ENCODE measurements at places on chromosomes 6 and 20.

GRCh38 chr6:158367816-158368215 lies 55.6 kb downstream of the TULP4 start:
- no peak for DNase-seq

DNA sequence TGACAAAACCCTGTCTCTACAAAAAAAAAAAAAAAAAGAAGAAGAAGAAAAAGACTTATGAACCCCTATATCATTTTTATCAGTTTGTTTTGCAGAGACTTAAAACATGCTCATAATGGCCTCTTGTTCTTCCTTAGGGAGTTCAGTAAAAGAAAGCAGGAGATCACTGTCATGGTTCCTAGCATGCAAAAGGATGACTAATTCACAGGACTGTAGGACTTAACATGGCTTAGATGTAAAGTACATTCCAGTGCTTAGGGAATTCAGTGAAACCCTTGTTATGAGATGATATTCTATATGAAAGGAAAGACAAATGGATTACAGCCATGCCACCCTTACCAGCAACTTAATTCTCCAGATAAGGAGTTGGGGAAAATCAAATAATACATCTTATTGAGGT lies 29.5 kb downstream of the EEF1A1 start:
- no peak for DNase-seq

GRCh38 chr6:101490857-101491256 lies 97.3 kb downstream of the GRIK2 start:
- no peak for DNase-seq

- no peak for DNase-seq
Measured at GRCh38 chr6:79512014-79512413, 25.2 kb downstream of the LCA5 start.

DNA sequence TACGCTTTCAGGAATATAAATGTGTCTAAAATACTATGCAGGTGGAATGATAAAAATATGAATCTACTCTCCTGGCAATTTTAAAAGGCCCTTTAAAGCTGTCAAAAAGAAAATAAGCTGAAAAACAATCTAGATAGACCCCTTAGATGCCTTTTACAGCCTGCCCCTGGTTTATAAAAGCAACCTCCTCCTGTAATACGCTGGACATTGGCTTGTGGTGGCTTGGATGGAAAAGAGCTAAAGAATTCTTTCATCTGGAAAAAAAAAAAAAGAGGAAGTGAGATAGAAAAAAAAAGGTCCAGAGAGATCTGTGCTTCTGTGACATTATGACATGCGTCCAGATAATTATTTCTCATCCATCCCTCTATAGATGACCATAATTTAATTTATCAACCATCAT lies 115.9 kb upstream of the NRSN1 start:
- DNase-seq, result no peak

DNA sequence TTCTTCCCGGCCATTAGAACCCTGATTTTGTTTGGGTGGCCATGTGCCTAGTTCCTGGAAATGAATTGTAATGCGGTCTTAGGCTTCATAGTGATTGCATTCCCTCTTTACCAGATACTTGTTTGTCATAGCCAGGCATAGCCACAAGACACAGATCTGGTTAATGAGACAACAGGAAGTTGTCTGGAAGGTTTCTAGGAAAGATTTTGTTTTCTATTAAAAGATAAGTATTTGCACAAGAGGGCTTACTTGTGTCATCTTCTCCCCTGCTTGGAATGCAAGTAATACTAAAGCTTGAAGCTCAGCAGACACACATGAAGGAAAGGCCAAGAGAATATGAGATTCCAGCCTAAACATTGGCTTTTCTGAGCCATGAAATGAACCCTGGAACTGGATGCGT lies 12.9 kb downstream of the FARS2 start:
- DNase-seq, result no peak

GRCh38 chr6:157496534-157497095 lies 115.6 kb downstream of the ZDHHC14 start:
- no peak for DNase-seq

- no peak for DNase-seq
Measured at GRCh38 chr6:34174846-34175399, 29.0 kb upstream of the GRM4 start.

GRCh38 chr20:992801-993535 lies 9.1 kb downstream of the RSPO4 start:
- no peak for DNase-seq

GRCh38 chr20:10219993-10220750 lies 1.5 kb downstream of the SNAP25 start:
- no peak for DNase-seq

DNA sequence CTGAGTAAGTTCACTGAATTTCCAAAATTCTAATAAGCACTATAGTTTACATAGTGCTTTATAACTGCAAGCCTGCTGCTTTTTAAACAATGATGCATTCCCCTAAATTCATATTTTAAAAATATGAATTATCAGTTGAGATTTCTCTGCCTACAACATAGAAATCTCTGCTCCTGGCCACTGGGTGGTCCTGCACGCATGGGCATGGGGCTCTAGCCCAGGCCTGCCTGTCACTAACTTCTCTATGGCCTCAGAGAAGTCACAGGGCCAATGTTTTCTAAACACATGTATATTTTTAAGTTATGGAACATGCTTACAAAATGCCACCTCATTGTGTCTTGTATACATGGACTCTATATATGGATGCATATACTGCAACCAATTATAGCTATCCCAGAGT lies 211.0 kb downstream of the FOXC1 start:
- DNase-seq, result no peak

- no peak for DNase-seq
Measured at GRCh38 chr6:168447700-168448099, 6.7 kb downstream of the SMOC2 start.

DNA sequence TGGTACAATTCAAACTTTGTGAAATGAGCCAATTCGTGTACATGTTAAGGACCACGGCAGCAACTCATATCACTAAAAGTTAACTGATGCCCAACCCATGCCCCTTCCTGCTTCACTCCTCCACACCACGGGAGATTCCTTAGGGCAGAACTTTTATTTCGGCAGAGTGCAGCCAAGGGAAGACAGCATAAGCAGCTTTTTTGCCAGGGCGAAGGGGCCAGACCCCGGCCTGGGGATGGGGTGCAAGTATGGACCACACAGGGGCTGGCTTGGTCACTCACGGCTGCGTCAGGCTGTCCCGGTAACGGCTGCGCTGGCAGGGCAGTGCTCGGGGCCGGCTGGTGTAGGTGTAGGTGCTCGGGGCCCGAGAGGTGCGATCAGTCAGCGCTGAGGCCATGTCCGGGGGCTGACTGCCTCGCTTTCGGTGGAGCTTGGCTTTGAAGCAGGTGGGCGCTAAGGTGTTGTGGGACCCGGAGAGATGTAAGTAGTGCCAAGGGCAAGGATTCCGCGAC lies 792 bp downstream of the RSPH3 start:
- peak; percentile 3 for DNase-seq

GRCh38 chr6:3136292-3137011 lies 17.9 kb downstream of the BPHL start:
- DNase-seq, result no peak

- DNase-seq, result peak; percentile 95
Measured at GRCh38 chr6:158648682-158649131, 1.1 kb upstream of the SYTL3 start.

DNA sequence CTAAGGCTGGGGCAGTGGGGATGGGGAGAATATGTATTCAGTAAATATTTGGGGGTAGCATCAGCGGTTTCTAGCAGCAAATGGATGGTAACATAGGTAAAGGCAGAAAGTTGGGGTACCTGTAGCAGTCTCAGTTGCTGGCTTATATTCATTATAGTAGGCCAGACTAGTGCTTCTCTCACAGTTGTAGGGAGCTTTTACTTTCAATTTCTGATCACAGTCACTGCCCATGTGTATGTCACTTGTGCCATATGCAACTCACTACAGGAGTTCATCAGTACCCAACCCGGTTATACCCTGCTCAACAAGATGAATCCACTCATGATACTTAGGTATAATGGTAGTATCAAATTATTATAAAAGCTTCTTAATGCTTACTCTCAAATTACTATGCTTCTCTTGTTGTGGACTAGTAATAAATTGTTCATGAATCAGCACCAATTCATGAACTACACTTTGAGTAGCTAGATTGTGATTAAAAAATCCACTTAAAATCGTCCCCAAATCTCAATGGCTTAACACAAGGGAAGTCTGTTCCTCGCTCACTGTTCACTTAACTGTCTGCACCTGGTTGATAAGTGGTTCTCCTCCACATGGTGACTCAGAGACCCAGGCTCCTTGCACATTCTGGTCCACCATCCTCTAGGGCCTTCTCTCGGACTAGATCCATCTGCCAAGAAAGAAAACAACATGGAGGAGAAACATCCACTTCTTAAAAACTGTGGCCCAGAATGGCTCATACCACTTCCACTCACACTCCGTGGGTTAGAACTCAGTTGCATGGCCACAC lies 31.3 kb upstream of the MYLIP start:
- DNase-seq, result no peak

- DNase-seq, result no peak
Measured at GRCh38 chr20:54083459-54083858, 13.1 kb upstream of the BCAS1 start.

- no peak for DNase-seq
Measured at GRCh38 chr6:12150812-12151432, 138.8 kb downstream of the HIVEP1 start.

- DNase-seq, result no peak
Measured at GRCh38 chr6:160102956-160103824, 18.4 kb upstream of the SLC22A1 start.

DNA sequence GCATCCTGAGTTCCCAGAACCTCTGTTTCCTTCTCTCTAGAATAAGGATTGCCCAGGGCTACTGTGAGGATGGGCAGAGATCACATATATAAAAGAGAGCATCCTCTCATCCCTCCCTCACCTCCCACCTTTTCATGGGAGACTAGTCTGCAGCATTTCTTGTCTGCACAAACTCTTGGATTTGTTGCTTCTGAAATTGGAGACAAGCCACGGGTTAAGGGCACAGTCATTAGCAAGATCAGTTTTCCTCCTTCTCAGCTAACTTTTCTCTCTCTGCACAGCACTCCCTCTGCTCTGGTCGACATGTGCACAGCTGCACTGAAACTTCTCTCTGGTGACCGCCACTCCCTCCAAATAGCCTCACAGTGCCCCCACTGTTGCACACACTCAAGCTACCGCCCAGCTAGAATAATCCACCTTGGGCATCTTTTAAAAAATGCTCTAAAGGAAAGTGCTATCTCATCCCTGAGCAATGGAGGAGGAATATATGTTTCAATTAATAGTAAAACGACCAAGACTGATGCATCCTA lies 50.9 kb upstream of the DUSP22 start:
- no peak for DNase-seq

DNA sequence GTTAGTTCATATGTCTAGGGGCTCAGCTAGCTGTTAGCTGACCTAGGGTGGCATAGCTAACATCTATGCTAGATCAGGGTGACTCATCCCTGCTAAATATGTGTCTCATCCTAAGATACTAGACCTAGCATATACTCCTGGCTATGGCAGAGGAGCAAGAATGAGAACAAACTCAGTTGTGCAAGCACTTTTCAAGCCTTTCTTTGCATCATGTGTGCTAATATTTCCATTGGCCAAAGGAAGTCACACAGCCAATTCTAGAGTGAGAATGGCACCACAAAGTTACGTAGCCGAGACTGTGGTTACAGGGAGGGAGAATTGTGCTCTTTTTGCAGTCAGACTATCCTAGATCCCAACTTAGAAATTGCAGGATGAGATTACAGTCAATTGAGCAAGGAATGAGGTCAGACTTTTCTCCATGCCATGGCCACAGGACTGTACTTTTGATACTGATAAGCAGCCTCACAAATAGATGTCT lies 78.7 kb downstream of the PLCB4 start:
- peak; percentile 20 for DNase-seq

GRCh38 chr6:75579951-75580350 lies 21.7 kb upstream of the SENP6 start:
- DNase-seq, result peak; percentile 86

- DNase-seq, result no peak
Measured at GRCh38 chr6:41171908-41172307, 9.0 kb upstream of the TREM2 start.

DNA sequence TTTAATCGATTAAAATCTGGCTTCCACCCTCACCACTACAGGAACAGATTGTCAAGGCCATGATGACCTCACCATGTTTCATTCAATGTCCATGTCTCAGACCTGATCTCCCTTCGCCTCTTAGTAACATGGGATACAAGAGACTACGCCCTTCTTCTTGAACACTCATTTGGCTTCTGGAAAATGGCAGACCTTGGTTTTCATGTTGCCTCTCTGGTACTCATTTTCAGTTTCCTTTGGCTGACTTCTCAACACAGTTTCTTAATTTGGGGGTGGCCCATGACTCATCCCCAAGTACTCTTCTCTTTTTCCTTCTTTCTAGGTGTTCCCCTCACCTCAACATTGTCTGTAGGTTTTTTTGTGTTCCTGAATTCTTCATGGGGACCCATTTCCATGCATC lies 22.7 kb downstream of the TMX4 start:
- DNase-seq, result no peak
